Putamen (tissue), 1 donor: ENCODE measurements at places on chromosomes 13 and 19.

GRCh38 chr13:96632536-96633320, 361.5 kb downstream of the OXGR1 start:
- no peak for DNase-seq

GRCh38 chr19:7692417-7693088, 9.4 kb downstream of the FCER2 start:
- DNase-seq, result no peak

DNA sequence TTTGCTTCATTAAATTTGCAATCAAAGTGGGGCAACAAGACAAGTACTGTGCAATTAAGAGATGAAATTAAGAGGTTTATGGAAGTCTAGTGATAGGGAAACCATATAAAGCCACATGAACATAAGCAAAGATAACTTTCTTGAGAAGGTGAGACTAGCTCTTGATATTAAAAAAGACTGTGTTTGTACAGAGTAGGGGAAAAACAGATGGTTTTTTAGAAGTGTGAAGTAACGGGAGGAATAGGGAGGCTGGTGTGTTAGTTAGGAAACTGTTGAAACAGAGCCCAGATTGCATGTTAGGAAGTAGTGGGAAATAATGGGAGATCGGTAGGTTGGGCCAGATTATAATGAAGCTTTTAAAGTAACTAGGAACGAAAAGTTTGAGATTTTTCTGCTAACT, 149.8 kb upstream of the FREM2 start:
- DNase-seq, result no peak

GRCh38 chr13:106418556-106418955, 116.9 kb downstream of the EFNB2 start:
- DNase-seq, result no peak

DNA sequence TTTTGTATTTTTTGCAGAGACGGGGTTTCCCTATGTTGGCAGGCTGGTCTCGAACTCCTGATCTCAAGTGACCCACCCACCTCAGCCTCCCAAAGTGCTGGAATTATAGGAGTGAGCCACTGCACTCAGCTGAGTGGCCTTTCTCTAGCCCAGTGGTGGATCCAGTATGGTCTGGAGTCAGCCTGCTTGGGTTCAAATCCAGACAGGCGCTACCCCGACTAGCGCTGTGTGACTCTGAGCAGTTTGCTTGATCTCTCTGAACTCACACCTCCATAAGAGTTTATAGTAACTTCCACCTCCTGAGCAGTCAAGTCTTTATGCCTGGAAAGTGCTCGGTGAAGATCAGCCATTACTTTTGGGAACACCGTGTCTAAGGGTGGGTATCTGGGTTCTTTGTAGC, 10.4 kb downstream of the S1PR2 start:
- no peak for DNase-seq
